ENCODE measurements at places on chromosomes 7 and 10.
A peak's percentile ranks its signal among the peaks of the same experiment; 100 is the strongest.

- no peak for DNase-seq
Observed at GRCh38 chr7:73635428-73636200, 11.3 kb upstream of the MLXIPL start.

GRCh38 chr7:84524714-84525694 lies 330.4 kb upstream of the SEMA3A start:
- peak; percentile 77 for DNase-seq

DNA sequence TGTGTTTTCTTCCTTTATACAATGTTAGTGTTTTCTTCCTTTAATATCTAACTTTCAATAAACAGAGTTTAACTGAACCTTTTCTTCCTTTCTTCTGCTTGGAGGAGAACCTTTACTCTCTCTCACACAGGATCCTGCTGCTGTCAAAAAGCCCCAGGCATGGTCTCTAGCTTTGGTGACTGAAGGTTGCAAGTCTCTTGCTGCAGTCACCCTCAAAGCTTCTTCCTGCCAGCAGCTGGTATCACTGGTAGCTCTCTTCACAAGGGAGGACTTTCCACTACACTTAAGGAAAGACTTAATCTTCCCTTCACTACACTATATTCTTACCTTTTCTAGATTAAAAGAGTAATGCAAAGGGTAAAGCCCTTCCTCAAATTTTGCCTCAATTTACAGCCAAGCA lies 153.4 kb downstream of the SGMS1 start:
- no peak for DNase-seq

GRCh38 chr10:86753638-86754434 lies 2.6 kb upstream of the BMPR1A start:
- DNase-seq, result no peak

All from fibroblast of skin of right quadriceps (primary cell).